ENCODE measurements at places on chromosomes 2 and 18.

DNA sequence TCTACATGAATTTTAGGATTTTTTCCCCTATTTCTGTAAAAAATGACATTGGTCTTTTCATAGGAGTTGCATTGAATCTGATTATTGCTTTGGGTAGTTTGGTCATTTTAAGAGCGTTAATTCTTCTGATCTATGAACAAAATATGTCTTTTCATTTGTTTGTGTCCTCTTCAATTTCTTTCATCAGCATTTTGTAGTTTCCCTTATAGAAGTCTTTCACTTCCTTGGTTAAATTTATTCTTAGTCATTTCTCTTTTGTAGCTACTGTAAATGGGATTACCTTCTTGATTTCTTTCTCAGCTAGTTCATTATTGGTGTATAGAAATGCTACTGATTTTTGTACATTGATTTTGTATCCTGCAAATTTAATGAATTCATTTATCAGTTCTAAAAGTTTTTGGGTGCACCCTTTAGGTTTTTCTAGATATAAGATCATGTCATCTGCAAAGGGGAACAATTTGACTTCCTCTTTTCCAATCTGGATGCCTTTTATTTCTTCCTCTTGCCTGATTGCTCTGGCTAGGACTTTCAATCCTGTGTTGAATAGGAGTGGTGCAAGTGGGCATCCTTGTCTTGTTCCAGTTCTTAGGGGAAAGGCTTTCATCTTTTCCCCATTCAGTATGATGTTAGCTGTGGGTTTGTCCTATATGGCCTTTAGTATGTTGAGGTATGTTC, 36.6 kb upstream of the AAK1 start:
- DNase-seq = no peak

DNA sequence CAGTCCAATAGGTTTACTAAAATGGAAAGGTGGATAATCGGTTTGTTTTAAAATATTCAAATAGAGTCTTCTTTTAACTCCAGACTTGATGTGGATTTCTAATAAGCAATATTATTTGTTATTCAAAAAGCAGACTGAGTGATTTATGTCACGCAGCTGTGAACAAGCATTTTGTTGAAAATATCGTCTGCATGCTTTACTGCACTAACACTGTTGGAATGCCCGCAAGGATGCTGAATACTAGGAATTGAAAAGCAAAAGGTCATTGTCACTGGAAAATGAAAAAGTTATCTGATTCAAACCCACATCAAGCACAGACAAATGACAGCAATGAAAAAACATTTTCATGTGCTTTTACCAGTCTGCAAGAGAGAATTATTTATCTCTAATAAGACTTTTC, 31.1 kb downstream of the CHN1 start:
- DNase-seq = no peak

GRCh38 chr2:187499941-187500532, 52.0 kb upstream of the CALCRL start:
- peak; percentile 14 for DNase-seq

- DNase-seq = no peak
Observed at GRCh38 chr2:95323347-95324155, 26.4 kb downstream of the KCNIP3 start.

DNA sequence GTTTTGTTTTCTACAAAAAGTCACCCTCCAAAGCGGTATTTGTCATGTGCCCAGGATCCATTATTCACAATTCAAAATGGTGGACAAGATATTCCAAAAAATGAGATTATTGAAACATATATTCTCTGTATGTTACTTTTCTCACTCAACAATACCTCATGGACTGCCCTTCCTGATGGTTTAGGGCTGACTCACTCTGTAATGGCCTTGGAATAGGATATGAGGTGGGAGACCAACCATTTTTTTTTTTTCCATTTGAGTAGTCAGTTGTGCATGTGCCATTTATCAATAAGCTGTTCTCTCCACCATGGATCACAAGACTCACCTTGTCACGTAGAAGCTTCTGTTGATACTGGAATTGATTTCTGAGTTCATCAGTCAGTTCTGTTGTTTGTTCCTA, 64.5 kb downstream of the LYPD6 start:
- no peak for DNase-seq

GRCh38 chr2:117723483-117723882, 91.0 kb upstream of the DDX18 start:
- DNase-seq = no peak

DNA sequence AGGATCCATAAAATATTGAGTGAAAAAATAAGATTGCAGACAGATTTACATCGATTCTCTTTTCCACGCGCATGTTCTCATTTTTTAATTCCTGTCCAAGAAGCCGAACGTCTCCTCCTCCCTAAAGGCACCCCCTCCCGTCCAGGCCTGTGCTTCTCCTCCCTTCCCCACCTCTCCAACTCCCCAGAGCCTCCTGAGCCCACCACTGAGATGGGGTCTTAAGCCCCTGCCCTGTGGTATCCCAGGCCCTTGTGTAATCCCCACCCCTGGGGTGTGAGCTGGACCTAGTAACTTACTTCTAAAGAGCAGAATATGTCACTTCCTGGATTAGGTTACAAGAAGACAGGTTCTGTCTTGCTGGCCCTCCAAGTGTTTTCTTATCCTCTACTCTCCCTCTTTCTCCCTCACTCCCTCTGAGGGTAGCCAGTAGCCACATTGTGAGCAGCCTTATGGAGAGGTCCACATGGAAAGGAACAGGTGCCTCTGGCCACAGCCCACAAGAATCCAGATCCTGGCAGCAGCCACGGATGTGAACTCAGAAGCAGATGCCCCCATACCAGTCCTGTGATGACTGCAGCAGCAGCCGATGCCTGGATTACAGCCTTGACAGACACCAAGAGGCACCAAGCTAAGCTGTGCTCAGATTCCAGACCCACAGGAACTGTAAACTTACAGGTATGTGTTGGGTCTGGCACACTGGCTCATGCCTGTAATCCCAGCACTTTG, 39.6 kb upstream of the OTOS start:
- DNase-seq = no peak

GRCh38 chr2:189391201-189391600, 50.1 kb upstream of the WDR75 start:
- no peak for DNase-seq

DNA sequence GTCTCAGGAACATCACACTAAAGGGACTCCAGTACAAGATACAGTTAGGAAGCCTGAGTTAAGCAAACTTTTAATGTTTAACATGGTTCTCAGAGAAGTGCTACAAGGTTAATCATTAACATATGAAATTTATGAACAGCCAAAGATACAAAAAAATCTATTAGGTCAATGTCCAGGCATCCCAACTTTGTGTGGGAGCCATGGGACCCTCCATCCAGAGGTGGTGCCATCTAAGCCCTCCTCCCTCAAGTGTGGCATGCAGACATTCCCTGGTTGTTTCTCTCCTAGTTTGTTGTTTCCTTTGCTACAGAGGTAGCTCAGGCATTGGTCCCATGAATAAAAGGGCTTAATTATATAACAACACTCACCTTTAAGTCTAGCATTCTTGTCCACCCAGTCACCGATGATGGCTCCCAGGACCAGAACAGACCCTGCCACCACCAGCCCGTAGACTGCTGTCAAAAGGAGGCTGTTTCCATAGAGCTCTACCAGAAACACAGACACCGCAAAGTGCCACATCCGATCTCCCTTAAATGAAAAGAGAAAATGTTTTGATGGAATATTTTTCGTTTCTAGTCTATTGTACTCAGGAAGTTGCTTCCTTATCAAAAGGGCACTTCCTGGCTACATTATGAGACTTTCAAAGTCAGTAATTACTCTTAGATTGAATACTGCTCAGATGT, 5.7 kb downstream of the SLC40A1 start:
- no peak for DNase-seq

DNA sequence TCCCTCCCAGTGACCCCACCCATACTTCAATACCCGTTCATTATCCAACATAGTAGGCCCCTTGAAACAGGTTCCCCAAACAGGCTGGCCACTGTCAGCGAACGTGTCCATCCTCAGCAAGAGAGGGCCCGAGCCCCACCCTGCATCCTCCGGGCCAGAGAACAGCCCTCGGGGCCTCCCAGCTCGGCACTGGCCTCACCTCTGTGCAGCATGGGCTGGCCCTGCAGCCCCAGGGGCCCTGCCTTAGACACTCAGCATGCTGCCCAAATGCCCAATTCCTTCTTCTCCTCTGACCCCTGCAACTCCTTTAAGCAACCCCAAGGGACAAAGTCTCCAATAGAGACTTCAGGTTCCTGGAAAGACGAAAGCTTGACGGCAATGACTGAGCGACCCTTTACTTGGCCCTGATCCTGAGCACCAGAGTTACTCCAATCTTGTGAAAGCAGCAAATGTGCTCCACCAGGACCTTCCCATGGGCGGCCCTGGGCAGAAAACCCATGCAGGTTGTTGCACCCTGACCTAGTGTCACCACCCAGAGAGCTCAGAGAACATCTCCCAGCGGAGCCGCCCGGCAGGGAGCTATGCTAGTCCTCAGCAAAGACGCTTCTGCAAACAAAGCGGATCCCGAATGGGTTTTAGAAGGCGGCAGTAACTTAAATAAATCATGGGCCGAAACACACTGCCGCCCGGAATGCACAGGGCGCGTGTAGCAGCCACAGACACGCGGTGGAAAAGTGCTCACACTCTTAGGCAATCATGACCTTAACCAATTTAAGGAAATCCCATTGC, 782 bp downstream of the COL6A3 start:
- no peak for DNase-seq

DNA sequence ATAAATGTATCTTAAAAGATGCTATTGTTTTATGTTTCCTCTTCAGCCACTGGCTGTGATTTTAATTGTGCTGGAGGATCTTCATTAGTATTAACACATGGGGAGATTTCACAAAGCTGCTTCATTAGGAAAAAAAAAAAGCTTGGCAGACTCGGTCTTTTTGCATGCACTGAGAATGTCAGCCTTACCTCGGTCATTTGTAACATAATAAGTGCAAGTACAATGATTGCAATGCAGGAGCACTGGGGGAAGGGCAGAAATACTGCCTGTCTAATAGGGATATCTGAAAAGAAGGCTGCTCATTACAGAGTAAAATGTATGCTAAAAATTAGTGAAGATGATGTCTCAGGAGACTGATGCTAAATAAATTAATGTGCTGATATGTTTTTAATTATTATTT, 1.3 kb upstream of the BAZ2B start:
- DNase-seq = peak; percentile 65

GRCh38 chr2:110897966-110898365, 165.6 kb downstream of the ACOXL start:
- no peak for DNase-seq

GRCh38 chr2:204638471-204639194, 93.4 kb downstream of the PARD3B start:
- DNase-seq = no peak

GRCh38 chr18:42828881-42829280, 286.6 kb downstream of the RIT2 start:
- no peak for DNase-seq

DNA sequence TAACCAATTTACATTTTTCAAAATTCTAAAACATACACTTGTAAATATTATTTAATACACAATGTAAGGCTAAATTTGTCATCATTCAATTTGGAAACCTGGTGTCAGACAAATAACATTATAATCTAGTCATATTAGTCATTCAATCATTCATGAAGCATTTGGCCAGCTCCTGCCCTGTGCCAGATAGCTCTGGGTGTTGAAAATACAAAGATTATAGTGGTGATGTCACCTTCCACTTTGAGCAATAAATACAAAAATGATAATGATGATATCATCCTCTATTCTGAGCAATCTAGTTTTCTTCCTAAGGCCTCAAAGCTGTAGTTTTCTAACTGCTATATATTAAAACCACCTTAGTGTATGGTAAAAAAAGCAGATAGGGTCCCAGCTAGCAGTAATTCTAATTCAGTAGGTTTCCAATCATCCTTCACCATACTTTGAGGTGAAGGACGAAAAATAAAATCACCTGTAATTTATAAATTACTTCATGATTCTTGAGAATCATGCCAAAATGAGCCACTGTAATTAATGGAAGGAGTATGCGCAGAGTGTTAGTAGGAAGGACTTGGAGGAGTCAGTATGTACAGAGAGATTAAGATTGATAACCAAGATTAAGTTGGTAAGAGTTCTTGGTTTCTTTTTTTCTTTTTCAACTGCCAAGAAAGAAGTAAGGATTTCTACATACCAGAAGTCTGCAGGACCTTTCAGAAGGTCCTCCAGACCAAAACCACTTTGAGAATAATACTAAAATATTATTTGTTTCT, 23.2 kb downstream of the MEMO1 start:
- no peak for DNase-seq

GRCh38 chr2:37274359-37274965, 43.0 kb downstream of the NDUFAF7 start:
- DNase-seq = no peak
